ENCODE measurements at places on chromosomes 5 and 9.

GRCh38 chr5:39218482-39219402, 621 bp downstream of the FYB1 start:
- no peak for DNase-seq

GRCh38 chr9:18675332-18675731, 201.4 kb downstream of the ADAMTSL1 start:
- DNase-seq, result no peak

- DNase-seq, result no peak
These were observed 473.5 kb downstream of the ACTL7B start for GRCh38 chr9:108382310-108382709.

GRCh38 chr9:135566552-135566951, 5.0 kb downstream of the PAEP start:
- no peak for DNase-seq

GRCh38 chr9:2053883-2054845, 39.0 kb downstream of the SMARCA2 start:
- DNase-seq, result no peak

- no peak for DNase-seq
These were observed 572 bp downstream of the ZDHHC21 start for GRCh38 chr9:14692470-14693250.

- no peak for DNase-seq
These were observed 2.9 kb downstream of the CDKN2B-AS1 start for GRCh38 chr9:21997480-21997879.

DNA sequence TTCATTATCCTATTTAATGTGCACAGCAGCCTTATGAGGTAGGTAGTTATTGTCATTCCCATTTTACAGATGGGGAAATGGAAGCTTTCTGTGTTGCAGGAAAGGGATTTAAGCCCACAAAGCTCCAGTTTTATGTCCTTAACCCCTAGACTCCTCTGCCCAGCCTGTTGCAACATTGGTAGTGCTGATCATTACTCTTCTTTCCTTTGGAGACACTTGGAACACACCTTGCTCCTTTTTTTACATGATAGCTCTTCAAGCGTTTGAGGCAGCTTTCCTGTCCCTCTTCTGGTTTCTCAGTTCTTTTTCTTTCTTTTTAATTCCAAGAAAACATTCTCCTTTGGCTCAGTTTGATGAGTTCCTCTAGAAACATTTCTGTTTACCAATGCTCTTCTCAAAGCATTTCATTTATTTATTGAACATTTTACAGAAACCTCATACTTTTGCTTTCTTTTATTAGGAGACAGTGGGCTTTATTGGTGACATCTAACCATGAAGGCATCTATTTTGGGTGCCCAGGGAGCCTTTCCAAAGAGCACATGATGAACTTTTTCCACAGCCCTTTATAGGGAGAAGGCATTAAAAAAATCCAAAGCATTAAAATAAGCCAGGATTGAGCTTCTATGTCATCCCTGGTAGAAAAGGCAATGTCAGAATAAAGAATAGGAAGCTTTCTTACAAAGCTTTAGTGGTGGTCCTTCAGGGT, 218.0 kb downstream of the TMEM38B start:
- DNase-seq, result no peak

DNA sequence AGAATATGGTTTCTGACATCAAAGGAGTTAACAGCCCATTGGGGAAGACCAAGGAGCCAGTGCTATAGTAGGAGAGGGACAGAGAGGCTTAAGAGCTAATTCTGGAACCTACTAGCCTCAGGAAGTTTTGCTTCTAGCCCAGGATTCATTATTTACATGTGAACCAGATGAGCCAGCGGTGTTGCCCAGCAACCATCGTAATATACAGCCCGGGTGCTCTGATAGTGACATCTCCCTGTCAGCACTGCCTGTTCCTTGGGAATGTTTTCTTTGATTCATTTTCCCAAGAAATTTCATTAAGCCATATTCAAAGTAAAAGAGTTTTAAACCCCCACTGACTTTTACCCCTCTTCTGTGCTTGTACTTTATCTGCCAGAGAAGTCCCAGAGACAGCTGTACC, 217.4 kb upstream of the ADAMTSL1 start:
- no peak for DNase-seq

- no peak for DNase-seq
These were observed 9.2 kb upstream of the FIBCD1 start for GRCh38 chr9:130948266-130948665.

DNA sequence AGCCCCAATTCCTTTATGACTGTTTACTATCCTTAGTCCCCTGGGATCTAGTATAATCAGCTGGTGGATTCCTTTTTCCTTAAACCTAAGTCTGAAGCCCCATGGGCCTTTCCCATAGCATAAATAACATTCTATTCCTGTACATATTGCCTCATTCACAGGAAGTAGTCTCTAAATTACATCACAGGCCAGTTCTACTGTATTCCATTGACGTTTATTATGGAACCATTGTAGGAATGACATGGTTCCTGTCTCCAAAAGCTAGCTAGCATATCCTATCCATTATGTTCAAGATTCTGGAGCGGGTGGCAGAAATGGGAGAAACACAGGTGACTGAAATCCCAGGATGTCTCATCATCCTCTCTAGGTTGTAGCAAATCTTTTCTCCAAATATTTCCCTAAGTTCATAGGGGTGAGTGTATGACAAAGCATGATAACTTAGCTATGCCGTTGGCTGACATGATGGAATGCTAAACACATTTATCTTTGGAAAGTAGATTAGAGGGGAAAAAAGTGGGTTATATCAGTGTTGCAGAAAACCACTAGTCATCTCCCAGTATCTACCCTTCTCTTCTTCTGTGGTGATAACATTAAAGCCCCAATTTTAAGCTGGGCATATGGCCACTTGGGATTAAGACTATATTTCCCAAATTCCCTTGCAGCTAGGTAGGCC, 140.1 kb downstream of the FGF1 start:
- DNase-seq, result no peak
